Psoas muscle (tissue), 8 donors: ENCODE measurements at places on chromosomes 3 and 15. TPM values are rescaled to one million over a fixed set of nuclear protein-coding genes. Genes with fewer than 3 reads are reported as not detected.

GRCh38 chr3:114634635-114635034 lies 340.8 kb downstream of the TIGIT start:
- no peak for DNase-seq

GRCh38 chr3:154536751-154537150 lies 106.8 kb upstream of the GPR149 start:
- no peak for DNase-seq

GRCh38 chr3:160685144-160685766 lies 8.3 kb downstream of the ARL14 start:
- DNase-seq: no peak

GRCh38 chr15:44243141-44243540 lies 45.4 kb upstream of the GOLM2 start:
- DNase-seq: no peak

DNA sequence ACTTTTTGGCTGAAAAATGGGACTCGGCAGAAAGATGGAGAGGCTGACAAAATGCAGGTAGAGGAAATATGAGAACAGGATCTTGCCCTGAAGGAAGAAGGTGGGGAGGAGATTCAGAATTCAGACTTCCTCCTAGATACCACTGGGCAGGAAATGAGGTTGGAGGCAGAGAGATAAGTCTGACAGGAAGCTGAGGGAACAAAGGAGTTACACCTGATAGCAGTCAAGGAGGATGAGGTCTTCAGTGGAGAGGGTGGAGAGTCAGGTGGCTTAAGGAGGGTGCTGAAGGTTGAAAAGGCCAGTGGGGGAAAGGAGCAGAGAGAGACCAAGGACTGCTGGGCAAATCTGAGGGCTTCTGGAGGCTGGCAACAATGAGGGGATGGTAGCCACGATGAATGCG lies 56.8 kb downstream of the CCR4 start:
- no peak for DNase-seq

GRCh38 chr3:134464064-134464688 lies 21.6 kb downstream of the ANAPC13 start:
- DNase-seq: peak; percentile 86

- DNase-seq: no peak
Observed at GRCh38 chr3:171774521-171774920, 35.8 kb downstream of the PLD1 start.

GRCh38 chr3:165827883-165828282 lies 9.3 kb downstream of the BCHE start:
- DNase-seq: no peak

DNA sequence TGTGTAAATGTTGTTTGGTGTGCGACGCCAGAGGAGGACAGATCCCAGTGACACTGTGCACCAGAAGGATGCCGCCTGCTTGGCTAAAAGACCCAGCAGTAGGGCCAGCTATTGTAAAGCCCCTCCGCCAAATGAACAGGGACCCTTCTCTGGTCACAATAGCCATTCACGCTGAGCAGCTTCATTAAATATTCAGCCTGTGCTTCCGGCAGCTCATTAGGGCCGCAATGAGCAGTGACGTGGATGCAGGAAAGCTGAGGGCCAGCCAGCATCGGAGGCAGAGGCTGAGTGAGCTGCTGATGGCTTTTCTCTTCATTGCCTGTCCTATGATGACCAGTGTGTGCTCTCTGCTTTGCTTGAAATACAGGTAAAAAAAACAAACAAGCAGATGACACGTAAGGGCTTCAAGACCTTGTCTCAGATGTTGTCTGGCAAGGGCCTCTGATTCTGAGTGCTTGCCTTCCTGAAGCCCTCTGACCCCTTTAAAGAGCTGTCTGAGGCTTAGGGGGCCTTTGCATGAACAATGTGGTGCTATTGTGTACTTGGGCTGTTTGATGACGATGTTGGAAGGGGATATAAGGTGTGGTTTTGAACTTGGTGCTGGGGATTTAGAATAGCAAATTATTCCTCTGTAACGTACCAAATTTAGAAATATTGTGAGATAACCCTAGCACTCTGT lies 130.4 kb downstream of the FEZF2 start:
- no peak for DNase-seq

- DNase-seq: no peak
Observed at GRCh38 chr15:42604894-42605744, 29.7 kb downstream of the STARD9 start.

- no peak for DNase-seq
Observed at GRCh38 chr15:38486936-38487335, 33.0 kb downstream of the FAM98B start.

DNA sequence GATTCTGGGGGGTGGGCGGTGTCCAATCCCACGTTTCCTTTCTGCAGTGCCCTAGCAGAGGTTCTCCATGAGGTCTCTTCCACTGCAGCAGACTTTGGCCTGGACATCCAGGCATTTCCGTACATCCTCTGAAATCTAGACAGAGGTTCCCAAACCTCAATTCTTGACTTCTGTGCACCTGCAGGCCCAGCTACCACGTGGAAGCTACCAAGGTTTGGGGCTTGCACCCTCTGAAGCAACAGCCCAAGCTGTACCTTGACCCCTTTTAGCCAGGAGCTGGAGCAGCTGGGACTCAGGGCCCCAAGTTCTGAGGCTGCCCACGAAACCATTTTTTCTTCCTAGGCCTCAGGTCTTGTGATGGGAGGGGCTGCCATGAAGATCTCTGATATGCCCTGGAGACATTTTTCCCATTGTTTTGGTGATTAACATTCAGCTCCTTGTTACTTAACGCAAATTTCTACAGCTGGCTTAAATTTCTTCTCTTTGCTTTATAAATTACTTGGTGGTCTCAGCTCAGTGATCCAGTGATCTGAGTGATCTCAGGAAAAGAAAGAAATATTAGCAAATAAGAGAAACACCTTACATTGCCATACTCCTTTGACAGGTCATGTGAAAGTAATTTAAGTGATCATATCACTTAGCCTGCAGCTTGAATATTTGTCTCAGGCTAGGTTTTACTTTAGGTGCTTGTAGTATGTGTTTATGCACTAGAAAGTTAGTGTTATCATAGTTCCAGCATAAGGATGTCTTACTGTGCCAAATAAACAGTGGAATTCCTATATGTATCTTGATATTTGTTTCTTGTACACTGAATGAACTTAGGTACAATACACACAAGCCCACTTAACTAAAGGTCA lies 3.0 kb downstream of the SNAP23 start:
- DNase-seq: no peak

DNA sequence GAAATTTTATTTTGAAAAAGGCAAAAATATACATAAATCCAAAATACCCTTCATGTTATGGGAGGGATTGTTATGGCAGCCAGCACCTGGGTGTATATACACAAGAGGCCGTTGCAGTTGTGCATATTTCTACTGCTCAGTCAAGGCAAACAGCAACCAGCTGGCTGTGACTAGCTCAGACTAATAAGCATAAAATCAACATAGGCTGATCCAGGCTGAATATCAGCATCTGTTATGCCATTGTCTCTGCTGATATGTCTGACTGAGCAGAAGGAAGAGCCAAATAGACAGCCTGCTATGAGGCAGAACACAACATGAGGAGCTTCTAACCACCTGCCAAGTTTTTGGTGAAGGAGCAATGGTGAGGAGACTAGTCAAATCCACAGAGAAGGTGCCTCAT lies 457.5 kb upstream of the ALCAM start:
- no peak for DNase-seq

DNA sequence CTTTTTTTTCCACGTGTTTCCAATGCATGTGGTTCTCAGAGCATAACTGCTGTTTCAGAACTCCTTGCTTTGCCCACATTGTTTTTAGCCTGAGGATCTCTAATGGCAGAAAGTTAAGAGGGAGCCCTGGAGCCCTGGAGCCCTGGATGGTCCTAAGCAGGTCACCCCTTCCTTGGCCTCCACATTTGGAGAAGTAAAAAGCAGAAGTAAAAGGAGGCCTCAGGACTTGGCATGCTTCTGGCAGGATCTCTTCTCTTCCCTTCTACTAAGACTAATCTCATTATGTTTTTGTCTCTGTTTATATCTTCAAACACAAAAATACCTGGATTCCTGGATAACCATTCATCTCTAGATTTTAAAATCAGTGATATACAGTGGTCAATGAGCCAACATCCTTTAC lies 50.1 kb downstream of the P2RY1 start:
- DNase-seq: no peak

DNA sequence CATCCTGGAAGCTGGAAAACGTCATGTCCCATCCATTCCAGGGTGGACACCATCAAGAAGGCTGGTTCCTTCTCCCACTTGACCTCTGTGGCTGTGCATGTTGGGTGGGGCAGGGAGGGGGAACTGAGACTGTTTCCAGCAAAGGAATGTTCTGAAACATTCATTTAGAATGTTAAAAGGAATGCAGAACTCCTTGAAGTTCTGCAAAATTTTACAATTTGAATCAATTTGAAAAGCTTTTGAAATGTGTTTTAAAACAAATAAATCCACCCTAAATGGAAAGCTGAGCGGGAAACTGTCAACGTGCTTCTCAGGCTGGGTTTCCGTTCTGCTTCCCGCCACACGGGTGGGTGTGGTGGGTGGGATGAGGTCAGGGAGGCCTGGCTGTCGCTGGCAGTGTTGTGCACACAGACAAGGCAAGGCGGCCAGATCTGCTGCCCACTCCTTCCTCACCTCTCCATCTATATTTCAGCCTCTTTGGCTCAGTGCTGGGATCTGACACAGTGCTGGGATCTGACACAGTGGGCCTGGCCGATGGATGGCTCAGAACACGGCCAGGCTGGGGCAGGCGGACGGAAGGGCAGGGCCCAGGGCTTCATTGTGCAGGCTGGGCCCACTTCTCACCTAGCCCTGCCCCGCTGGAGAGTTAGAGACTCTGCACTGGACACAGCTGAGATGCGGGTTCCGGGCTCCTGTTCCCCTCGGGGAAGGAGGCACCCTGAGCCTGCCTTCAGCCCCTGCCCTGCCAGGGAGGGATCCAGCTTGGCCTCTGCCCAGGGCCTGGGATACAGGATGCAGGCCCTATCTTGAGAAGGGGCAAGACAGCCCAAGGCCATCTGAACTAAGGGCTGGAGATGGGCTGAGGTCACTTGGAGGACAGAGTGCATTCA lies 110.4 kb downstream of the TMEM266 start:
- DNase-seq: peak; percentile 46

- DNase-seq: no peak
Observed at GRCh38 chr3:188365184-188365583, 211.2 kb downstream of the LPP start.

GRCh38 chr3:71112576-71112975 lies 471.0 kb downstream of the FOXP1 start:
- no peak for DNase-seq

GRCh38 chr15:56524915-56525314 lies 60.0 kb upstream of the MNS1 start:
- DNase-seq: no peak

DNA sequence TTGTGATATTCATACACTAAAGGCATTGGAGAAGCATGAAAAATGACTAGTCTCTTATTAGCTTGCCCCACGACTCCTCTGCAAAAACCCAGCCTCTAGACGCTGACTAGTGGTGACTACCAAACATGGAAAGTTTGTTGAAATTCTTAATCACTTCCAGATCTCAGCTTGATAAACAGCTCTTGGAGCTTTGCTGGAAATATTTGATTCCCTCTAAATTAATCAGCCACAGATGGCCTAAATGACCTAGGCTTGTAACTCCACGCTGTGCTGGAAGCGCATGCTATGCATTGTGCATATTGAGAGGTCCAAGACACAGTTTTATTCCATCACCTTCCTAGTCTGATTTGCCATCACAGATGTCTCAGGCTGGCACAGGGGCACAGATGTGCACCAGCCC lies 244.7 kb upstream of the ST8SIA2 start:
- DNase-seq: no peak

DNA sequence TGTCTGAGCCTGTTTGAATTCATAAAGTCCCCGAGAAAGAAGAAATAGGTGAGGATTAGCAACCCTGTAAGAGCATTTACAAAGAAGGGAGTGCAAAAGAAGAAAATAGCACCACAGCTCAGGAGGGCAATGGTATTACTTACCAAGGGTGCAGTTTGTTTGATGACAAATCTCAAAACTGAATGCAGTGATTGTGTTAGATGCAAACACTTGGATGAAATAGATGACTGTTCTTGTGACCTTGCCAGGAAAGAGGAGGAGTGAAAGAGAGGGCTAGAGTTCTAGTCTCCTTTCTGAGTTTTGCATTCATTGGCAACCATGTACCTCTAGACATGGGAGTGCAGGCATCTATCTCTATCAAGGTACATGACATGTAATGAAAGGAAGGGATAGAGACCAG lies 1030.8 kb upstream of the CFAP20DC start:
- no peak for DNase-seq

- DNase-seq: no peak
Observed at GRCh38 chr3:29430558-29430971, 149.7 kb downstream of the RBMS3 start.

- DNase-seq: no peak
Observed at GRCh38 chr3:149493315-149494021, 19.0 kb downstream of the TM4SF4 start.

GRCh38 chr3:6779140-6779539 lies 81.8 kb upstream of the GRM7 start:
- DNase-seq: no peak

DNA sequence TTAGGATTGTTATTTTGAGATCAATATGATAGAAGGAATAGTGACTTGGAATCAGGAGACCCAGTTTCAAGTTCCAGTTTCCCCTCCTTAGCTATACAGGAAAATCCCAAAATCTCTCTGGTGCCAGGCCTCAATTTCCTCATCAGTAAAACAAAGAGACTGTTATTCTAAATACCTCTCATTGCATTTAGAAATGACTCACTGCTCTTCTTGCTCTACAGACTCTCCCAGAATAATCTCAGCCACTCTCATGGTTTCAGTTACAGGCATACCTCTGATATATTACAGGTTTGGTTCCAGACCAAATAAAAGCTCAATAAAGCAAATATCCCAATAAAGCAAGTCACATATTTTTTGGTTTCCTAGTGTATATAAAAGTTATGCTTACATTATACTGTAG lies 28.3 kb downstream of the IMPG2 start:
- no peak for DNase-seq

- no peak for DNase-seq
Observed at GRCh38 chr3:131349946-131350347, 31.6 kb upstream of the NUDT16 start.

- DNase-seq: no peak
Observed at GRCh38 chr15:100947760-100948429, 28.7 kb downstream of the LRRK1 start.

RSL24D1 gene
- total RNA-seq: 60.3 TPM

ITPKA gene
- 0.89 TPM for total RNA-seq

PLSCR2 gene
- not detected for total RNA-seq

CMTM8 gene
- 1.8 TPM for total RNA-seq

CHRM5 gene
- not detected for total RNA-seq

POMGNT2 gene
- 14.2 TPM for total RNA-seq

FEZF2 gene
- not detected for total RNA-seq

SCAP gene
- total RNA-seq: 34.7 TPM

INSYN1 gene
- 6.6 TPM for total RNA-seq

EFHB gene
- total RNA-seq: not detected

IMPG2 gene
- 0.17 TPM for total RNA-seq

SLC12A8 gene
- 0.90 TPM for total RNA-seq

PAK6 gene
- total RNA-seq: 1.9 TPM
